ENCODE measurements at places on chromosomes 12 and 14. TPM values are rescaled to one million over a fixed set of nuclear protein-coding genes. Genes with fewer than 3 reads are reported as not detected.
A peak's percentile ranks its signal among the peaks of the same experiment; 100 is the strongest.

- no peak for DNase-seq
These were observed 141.0 kb downstream of the MSRB3 start for GRCh38 chr12:65419284-65420072.

DNA sequence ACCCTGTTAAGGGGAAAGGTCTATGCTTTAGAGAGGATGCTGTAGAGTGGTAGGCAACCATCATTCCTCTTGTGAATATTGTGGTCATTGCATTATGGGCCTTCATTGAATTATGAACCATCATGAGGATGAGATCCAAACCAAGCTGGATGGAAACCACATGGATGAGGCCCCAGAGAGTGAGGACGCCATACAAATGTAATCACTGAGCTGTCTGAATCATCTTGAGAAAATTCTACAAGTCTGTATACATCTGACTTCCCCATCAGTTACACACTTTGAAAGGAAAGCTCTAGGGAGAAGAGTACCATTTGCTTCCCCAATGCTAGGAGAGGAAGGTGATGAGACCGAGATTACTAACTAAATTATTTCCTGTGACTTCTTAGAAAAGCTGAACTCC is 172.9 kb downstream of the CACNA1C start:
- DNase-seq, result no peak

Gene BTBD7
- total RNA-seq, result 15.9 TPM

DNA sequence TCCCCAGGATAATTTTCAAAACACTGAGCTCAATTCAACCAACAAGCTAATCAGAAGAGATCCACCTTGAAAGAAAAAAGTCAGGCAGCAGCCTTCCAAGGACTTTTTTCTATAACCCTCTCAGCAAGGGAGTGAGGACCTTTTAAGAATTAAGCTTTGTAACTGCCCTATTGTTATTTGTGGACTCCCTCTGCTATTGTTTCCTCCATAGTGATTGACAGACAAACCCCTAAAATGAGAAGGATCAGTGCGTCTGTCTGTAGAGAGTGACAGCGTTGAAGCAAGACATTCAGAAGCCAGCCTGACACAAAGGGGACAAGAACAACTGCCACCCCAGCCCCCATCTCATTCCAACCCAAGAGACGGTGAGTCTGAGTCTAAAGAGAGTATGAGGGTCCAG is 30.3 kb upstream of the BTG1 start:
- no peak for DNase-seq

GRCh38 chr14:21405097-21405496 is 21.3 kb upstream of the SUPT16H start:
- no peak for DNase-seq

DNA sequence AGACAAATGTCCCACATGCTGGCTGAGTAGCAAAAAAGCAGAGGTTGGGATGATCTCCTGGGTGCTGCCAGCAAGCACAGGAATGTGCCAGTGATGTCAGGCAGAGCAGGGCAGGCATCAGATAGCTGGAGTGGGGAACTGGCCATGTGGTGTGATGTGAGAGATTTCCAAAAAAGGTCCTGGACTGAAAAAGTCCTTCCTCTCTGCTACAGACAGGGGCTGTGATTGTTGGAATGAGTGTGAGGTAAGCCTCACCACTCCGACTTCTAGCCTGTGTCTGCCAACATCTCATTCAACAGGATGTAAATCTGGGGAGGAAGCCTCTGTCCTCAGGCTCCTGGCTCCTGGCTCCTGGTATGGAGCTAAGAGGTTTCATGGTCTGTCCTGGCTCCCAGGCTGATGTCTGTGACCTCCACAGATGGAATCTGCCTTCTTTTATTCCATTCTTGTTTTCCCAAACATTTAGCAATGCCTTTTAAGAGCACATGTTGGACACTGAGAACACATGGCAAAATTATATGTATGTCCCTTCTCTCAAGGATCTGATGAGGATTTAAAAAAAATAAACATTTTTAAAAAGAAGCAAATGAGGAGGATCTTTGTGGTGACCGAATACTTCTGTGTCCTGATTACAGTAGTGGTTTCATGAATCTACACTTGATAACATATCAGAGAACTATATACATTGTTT is 50.1 kb upstream of the STK38L start:
- peak; percentile 61 for DNase-seq

DNA sequence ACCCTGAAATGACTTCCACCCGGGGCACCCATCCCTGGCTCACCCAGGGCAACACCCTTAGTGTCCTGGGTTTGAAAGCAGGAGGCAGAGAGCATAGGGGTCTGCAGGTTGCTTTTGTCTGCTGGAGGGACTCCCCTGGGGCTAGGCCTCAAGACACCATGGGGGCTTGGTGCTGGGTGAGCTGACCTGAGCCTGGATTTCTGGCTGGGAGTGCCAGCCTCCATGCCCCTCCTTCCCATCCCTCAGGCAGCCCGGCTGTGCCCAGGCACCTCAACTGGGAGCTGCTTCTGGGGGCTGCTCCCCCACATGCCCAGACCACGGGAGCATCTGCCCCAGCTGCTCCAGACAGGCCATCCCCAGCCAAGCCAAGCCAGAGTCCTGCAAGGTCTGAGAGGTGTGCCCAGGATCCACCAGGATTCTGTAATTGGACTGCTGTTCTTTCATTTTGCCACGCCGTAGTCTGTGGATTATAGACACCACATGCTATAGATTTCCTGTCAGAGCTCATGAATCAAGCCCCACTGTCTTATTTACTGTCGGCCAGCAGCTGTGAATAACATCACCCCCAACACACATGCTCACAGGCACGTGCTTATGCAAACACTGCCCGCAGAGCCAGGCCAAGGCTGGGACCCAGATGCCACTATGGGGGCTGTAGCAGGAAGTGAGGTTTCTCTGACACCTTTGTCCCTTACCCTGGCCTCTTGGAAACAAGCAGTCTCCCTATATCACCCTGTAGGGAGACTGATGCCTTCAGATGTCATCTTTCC is 29.4 kb upstream of the ESRRB start:
- DNase-seq, result no peak

GRCh38 chr14:105860615-105861580 is 334.5 kb downstream of the TMEM121 start:
- DNase-seq, result peak; percentile 22

Gene HPD
- total RNA-seq, result 2.7 TPM

Gene CPNE6
- total RNA-seq, result not detected

- no peak for DNase-seq
These were observed 51.1 kb upstream of the SLC8A3 start for GRCh38 chr14:70239802-70240201.

- DNase-seq, result no peak
These were observed 173.8 kb upstream of the MIS18BP1 start for GRCh38 chr14:45426685-45427282.

Gene IAPP
- total RNA-seq, result not detected

Gene GNB3
- 2.9 TPM for total RNA-seq

DNA sequence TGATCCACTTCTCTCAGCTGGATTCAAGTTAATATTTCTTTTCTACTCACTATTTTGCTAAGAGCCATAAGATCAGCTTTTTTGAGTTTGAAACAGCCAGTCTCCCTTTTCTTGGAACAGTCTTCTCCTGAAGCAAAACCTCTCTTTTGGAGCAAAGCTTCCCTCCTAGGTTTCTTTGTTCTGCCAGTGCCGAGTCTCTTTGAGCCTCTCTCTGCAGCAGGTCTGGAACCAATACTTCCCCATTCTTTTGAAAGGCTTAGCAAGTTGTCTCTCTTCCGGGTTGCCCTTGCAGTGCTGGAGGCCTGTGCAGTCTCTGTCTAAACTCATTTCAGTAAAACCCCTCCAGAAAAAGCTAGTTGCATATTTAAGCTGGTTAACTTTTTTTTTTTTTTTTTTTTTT is 454.8 kb downstream of the NOVA1 start:
- DNase-seq, result no peak

- DNase-seq, result no peak
These were observed 15.0 kb downstream of the MDM1 start for GRCh38 chr12:68317047-68317667.

- DNase-seq, result no peak
These were observed 69.6 kb downstream of the NT5DC3 start for GRCh38 chr12:103771466-103771865.

GRCh38 chr12:49609875-49610154 is 4.4 kb upstream of the FAM186B start:
- DNase-seq, result no peak

Gene CCNT1
- 17.5 TPM for total RNA-seq

Gene BBOF1
- total RNA-seq, result 2.3 TPM

- DNase-seq, result no peak
These were observed 45.7 kb upstream of the APPL2 start for GRCh38 chr12:105281694-105282049.

DNA sequence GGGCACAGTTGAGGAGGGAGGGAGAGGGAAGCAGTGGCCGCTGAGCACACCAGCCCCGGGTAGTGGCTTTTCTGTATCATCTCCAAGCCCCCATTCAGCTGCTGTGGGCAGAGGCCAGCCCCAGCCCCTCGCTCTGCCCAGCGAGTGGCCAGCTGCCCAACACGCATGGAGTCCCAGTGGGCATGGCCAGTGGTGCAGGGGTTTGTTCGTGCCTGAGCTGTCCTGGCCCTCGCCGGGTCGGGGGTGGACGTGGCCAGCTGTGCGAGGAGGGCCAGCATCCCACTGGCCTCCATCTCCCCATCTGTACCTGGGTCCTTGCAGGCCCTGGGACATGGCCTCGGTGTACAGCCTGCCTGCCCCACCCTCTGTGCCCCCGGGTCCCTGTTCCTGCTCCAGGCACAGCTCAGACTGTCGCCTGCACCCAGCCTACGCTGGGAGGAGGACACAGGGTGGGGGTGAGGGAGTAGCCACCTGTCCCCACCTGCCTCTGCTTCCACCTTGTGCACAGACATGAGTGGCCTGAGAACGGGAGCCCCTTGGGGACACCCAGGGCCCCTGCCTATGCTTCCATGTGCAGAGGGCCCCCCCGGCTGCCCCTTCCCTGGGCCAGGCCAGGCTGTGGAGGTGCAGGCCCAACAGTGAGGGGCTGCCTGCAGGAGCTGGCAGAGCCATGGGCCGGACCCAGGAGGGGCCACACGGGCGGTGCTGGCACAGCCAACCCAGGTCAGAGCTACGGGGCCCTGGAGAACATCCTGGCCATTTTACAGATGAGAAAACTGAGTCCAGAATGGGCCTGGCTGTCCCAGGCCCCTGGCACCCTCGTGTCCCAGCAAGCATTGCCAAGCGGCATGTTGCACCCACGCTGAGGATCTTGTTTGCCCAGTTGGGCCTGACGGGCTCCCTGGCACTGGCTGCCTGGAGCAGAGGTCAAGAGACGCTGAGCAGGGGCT is 4.3 kb downstream of the INF2 start:
- DNase-seq, result no peak

Gene CCDC77
- total RNA-seq, result 2.1 TPM

DNA sequence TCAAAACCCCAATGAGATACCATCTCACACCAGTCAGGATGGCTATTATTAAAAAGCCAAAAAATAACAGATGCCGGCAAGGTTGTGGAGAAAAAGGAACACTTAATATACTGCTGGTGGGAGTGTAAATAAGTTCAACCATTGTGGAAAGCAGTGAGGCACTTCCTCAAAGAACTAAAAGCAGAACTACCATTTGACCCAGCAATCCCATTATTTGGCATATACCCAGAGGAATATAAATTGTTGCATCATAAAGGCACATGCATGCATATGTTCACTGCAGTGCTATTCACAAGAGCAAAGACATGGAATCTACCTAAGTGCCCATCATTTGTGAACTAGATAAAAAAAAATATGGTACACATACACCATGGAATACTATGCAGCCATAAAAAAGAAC is 59.9 kb downstream of the MGST1 start:
- DNase-seq, result no peak

- DNase-seq, result no peak
These were observed 4.9 kb upstream of the AQP6 start for GRCh38 chr12:49967777-49968250.

GRCh38 chr14:104390941-104391901 is 188.3 kb upstream of the C14orf180 start:
- DNase-seq, result no peak

- no peak for DNase-seq
These were observed 15.2 kb upstream of the FAM234B start for GRCh38 chr12:13028825-13029570.

- DNase-seq, result no peak
These were observed 1.9 kb upstream of the PPP1R13B start for GRCh38 chr14:103849151-103849886.

- DNase-seq, result no peak
These were observed at the start of gene RNASE13 for GRCh38 chr14:21034707-21035106. Gene RNASE13, minus strand, starts transcription at chr14:21034807. Its CDS starts 519 bp downstream, at chr14:21034288.

DNA sequence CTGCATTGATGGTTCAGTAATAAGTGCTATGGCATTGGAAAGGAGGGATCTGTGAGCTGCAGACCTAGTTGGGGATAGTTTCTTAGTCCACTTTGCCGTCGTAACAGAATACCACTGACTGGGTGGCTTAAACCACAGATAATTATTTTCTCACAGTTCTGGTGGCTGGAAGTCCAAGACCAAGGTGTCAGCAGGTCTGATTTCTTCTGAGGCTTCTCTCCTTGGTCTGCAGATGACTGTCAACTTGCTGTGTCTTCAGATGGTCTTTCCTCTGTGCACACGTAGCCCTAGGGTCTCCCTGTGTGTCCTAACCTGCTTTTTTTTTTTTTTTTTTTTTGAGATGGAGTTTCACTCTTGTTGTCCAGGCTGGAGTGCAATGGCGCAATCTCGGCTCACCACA is 126.1 kb downstream of the MYRFL start:
- no peak for DNase-seq

GRCh38 chr14:105290621-105291346 is 10.0 kb downstream of the BRF1 start:
- DNase-seq, result no peak

Gene GALNT8
- 2.9 TPM for total RNA-seq

Gene ADCY4
- total RNA-seq, result 20.6 TPM

Gene ITPR2
- total RNA-seq, result 10.0 TPM

- no peak for DNase-seq
These were observed 28.8 kb downstream of the VCPKMT start for GRCh38 chr14:50087341-50088116.

DNA sequence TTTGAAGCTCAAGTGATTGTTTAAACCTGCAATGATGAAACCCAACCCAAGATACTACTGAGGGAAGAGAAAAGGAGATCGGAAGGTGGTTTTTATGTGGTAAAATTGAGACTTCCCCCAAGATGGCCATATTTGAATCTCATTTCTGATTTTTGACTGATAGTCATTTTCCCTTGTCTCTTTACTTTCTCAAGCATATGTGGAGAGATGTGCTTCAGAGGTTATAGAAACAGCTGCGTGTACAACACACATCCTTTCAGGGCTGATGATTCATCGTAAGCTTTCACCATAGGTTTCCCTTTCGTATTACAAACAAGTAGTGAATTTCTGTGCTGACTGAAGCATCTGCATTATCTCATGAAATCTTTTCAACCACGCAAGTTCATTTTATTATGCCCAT is 276.2 kb downstream of the EMP1 start:
- no peak for DNase-seq

DNA sequence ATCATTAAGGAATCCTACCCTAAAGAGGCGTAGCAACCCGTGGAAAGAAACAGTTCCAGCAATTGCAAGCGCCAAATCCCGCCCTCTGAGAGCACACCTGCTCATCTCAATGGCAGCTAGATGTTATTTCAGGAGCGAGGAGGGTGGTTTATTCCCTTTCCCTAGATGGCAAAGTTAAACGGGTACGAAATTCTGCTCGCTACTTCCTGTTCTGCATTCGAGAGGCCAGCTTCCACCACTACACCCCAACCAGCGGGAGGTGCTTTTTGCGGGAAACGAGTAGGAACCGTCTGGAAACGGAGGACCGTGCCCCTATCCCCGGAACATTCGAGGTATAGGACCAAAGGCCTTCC is 536 bp downstream of the VPS29 start:
- DNase-seq, result no peak

All from Right ventricle myocardium superior (tissue), 1 donor.